ENCODE measurements at places on chromosomes 2 and 18. TPM values are rescaled to one million over a fixed set of nuclear protein-coding genes. Genes with fewer than 3 reads are reported as not detected.
A peak's percentile ranks its signal among the peaks of the same experiment; 100 is the strongest.

DNA sequence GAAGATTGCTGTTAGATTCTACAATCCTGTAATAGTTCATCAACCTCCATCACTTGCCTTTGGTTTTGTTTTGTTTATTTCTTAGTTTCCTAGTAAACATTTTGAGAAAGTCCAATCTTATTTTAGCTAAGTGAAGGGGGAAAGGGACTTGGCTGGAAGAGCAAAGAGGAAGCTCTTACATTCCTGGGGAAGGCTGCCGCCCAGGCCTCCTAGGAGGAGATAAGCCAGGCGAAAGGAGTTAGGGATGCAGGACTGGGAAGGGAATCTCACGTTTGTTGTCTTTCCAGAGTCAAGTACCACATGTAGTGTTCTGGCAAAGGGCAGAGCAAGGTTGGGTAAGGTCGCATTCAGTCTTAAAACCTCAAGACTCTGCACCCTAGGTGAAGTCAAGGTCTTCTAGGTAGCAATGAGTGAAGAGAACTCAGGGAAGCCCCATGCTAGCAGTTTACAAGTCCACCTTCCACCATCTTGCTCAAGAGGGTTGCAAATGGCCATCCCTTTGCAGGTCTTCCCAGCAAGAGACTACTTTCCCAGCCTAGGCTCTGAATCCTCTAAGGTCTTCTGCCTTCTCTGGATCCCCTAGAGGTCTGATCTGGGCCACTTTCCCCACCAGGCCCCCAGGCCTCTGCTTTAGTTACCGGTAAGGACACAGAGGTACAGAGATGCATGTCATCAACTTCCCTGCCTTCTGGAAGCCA lies 320.7 kb downstream of the CYP26B1 start:
- no peak for DNase-seq
- H3K27ac ChIP-seq = no peak overlapping the region
- H3K4me1 ChIP-seq = peaks cover 6% of the 10 kb centered on the region
- H3K36me3 ChIP-seq = no peaks in the 10 kb centered on the region
- H3K4me3 ChIP-seq = no peak overlapping the region

DNA sequence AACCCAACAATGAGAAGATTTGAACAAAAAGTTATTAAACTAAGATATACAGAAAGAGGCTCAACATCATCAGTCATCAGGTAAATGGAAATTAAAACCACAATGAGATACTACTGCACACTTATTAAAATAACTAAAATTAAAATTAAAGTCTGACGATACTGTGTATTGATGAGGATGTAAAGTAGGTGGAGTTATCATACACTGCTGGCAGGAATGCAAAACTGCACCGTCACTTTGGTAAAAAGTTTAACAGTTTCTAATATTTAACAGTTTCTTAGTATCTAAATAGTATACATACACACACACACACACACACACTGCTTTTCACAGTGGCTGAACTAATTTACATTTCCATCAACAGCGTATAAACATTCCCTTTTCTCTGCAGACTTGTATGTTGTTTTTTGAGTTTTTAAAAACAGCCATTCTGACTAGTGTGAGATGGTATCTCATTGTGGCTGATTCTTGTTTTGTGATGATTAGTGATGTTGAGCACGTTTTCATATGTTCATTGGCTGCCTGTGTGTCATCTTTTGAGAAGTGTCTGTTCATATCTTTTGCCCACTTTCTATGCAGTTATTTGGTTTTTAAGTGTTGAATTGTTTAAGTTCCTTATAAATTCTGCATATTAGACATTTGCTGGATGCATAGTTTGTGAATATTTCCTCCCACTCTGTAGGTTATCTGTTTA lies 726.9 kb upstream of the CHAC2 start:
- no peaks in the 10 kb centered on the region for H3K27me3 ChIP-seq
- no peaks in the 10 kb centered on the region for H3K36me3 ChIP-seq
- H3K4me3 ChIP-seq = no peak overlapping the region
- no peak for DNase-seq

GRCh38 chr2:160674146-160674750 lies 180.6 kb upstream of the RBMS1 start:
- DNase-seq = no peak
- H3K36me3 ChIP-seq = no peaks in the 10 kb centered on the region
- H3K4me3 ChIP-seq = no peak overlapping the region

DNA sequence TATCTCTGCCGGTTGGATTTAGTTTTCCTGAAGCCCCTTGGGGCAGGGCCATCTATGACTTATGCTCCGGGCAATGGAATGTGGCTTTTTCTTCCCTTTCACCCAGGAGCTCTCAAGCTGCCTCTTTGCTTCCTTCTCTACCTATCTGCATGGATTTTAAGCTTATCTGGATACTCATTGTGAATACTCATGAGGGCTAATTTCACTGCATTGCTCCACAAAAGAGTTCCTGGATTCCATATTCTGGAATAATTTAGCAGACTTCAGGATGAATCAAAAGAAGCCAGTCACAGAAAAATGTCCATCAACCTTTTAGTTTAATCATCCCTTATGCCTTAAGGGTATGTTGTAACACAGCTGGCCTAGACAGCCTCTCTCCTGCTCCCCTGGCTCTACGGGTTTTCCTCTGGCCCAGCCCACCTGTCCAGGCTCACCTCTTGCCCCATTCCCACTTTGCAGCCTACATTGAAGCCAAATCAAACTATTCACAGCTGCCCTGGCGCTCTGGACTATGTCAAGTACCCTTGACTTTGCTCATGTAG lies 122.8 kb upstream of the RMDN2 start:
- H3K27me3 ChIP-seq = no peaks in the 10 kb centered on the region
- peaks cover 7% of the 10 kb centered on the region for H3K4me1 ChIP-seq
- no peaks in the 10 kb centered on the region for H3K36me3 ChIP-seq
- no peak overlapping the region for H3K27ac ChIP-seq
- DNase-seq = peak; percentile 80

TOGARAM2 gene
- total RNA-seq = 15.4 TPM

DNA sequence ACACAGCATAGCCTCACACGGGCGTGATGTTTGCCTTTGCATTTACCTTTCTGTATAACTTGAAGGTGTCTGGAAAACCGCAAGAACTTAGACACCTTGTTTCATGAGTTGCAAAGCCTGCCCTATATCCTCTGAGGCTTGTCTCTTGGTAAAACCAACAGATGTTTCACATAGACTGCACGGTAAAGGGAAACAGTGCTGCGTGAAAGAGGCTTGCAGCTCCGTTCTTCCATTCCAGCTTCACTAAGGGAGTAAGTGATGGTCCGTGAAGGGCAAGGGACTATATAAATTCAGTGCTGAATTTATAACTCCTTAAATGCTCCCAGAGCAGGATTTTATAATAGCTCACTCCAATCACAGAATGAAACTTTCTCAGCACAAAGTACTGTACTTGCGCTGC lies 360.5 kb downstream of the SOX11 start:
- no peaks in the 10 kb centered on the region for H3K27me3 ChIP-seq
- no peak for DNase-seq
- no peaks in the 10 kb centered on the region for H3K36me3 ChIP-seq
- no peak overlapping the region for H3K4me3 ChIP-seq
- H3K4me1 ChIP-seq = no peaks in the 10 kb centered on the region
- no peak overlapping the region for H3K27ac ChIP-seq

DNA sequence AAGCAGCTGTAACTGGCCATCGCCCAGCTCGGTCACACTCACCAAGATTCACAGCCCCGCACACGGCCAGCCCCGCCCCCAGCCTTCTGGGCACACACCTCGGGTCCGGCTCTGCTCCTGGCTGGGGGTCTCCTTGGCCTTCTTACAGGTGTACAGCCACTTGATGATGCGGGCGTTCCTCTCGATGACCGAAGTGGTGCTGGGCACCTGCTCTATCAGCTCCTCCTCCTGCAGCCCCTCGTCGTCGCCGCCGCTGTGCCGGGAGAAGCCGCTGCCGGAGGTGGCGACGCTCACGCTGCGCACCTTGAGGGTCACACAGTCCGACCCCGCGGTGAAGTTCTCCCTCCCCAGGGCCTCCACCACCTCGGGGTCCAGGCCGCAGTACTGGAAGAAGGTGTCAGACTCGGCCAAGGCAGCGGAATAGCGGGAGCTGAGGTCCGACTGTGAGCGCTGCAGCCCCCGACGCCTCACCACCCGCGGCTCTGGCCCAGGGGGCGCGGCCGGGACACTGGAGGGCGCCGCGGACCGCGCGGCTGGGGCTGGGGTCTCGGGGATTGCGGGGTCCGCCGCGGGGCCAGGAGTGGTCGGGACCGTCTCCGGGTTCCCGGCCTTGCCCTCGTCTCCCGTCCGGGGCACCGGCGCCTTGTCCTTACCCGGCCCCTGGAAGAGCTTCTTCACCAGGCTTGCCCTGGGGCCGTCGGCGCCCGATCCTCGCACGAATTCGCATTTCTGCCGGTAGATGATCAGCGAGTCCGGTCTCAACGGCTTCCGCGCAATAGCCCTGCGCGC lies 769 bp downstream of the FAM110C start:
- peak overlapping the region; percentile 65 for H3K4me3 ChIP-seq
- peaks cover 19% of the 10 kb centered on the region for H3K4me1 ChIP-seq
- no peaks in the 10 kb centered on the region for H3K36me3 ChIP-seq
- H3K27me3 ChIP-seq = peaks cover 41% of the 10 kb centered on the region

GRCh38 chr2:45952591-45952990 lies 301.1 kb downstream of the PRKCE start:
- no peaks in the 10 kb centered on the region for H3K36me3 ChIP-seq
- no peak for DNase-seq
- H3K4me1 ChIP-seq = no peaks in the 10 kb centered on the region
- no peak overlapping the region for H3K27ac ChIP-seq
- H3K4me3 ChIP-seq = no peak overlapping the region
- H3K27me3 ChIP-seq = no peaks in the 10 kb centered on the region

GRCh38 chr2:134193006-134193405 lies 60.9 kb upstream of the MGAT5 start:
- no peak overlapping the region for H3K27ac ChIP-seq
- H3K4me3 ChIP-seq = no peak overlapping the region
- H3K27me3 ChIP-seq = no peaks in the 10 kb centered on the region
- peaks cover 11% of the 10 kb centered on the region for H3K4me1 ChIP-seq
- H3K36me3 ChIP-seq = no peaks in the 10 kb centered on the region
- no peak for DNase-seq

DNA sequence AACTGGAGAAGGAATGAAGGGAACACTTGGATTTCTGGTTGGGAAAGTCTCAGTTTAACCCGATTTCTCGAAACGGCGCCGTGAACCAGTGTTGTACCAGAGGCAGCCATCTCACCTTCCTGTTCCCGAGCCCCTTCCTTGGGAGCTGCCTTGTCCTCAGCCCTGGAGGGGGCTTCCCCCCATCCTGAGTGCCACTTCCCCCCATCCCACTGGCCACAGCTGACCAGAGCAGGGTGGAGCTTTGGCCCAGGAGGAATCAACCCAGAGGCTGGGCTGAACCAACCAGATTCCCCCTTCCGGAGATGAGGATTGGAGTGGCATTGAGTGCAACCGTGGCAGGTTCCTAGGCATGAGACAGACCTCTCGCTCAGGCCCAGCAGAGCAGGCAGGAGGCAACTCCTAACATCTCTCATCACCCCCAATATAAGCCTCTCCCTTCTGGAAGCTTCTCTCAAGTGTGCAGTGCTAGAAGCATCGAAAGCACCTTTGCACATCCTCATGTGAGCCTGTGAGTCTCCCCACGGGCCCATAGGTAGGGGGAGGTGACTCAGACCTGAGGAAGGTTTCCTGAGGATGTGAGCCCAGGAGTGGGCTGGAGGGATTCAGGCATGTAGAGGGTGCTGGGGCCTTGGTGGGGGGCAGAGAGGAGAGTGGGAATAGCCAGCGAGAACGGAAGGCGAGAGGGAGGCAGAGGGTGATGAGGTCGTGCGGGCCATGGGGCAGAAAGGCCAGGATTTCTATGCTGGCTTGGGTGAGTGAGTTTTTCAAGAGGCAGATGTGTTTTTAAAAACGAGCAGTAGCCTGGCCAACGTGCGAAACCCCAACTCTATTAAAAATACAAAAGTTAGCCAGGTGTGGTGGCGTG lies 11.9 kb downstream of the NGEF start:
- no peaks in the 10 kb centered on the region for H3K36me3 ChIP-seq
- no peak overlapping the region for H3K4me3 ChIP-seq
- H3K4me1 ChIP-seq = no peaks in the 10 kb centered on the region
- no peaks in the 10 kb centered on the region for H3K27me3 ChIP-seq
- H3K27ac ChIP-seq = no peak overlapping the region
- DNase-seq = no peak

GRCh38 chr2:10309286-10309685 lies 6.6 kb downstream of the HPCAL1 start:
- no peaks in the 10 kb centered on the region for H3K36me3 ChIP-seq
- H3K4me3 ChIP-seq = no peak overlapping the region
- no peaks in the 10 kb centered on the region for H3K27me3 ChIP-seq
- peaks cover 49% of the 10 kb centered on the region for H3K4me1 ChIP-seq

- H3K36me3 ChIP-seq = no peaks in the 10 kb centered on the region
- H3K4me3 ChIP-seq = no peak overlapping the region
- H3K27me3 ChIP-seq = no peaks in the 10 kb centered on the region
- H3K4me1 ChIP-seq = no peaks in the 10 kb centered on the region
Observed at GRCh38 chr2:20509301-20509769, 62.5 kb downstream of the RHOB start.

HOXD12 gene
- not detected for total RNA-seq

TCF7L1 gene
- 17.1 TPM for total RNA-seq

EML6 gene
- total RNA-seq = 2.5 TPM

- no peak overlapping the region for H3K27ac ChIP-seq
- H3K36me3 ChIP-seq = no peaks in the 10 kb centered on the region
- no peaks in the 10 kb centered on the region for H3K27me3 ChIP-seq
- no peak for DNase-seq
Observed at GRCh38 chr2:169185711-169186110, 116.3 kb downstream of the DHRS9 start.

- no peak overlapping the region for H3K27ac ChIP-seq
- no peak for DNase-seq
- H3K4me1 ChIP-seq = no peaks in the 10 kb centered on the region
- peaks cover 8% of the 10 kb centered on the region for H3K27me3 ChIP-seq
Observed at GRCh38 chr2:16102976-16103380, 162.6 kb downstream of the MYCN start.

DNA sequence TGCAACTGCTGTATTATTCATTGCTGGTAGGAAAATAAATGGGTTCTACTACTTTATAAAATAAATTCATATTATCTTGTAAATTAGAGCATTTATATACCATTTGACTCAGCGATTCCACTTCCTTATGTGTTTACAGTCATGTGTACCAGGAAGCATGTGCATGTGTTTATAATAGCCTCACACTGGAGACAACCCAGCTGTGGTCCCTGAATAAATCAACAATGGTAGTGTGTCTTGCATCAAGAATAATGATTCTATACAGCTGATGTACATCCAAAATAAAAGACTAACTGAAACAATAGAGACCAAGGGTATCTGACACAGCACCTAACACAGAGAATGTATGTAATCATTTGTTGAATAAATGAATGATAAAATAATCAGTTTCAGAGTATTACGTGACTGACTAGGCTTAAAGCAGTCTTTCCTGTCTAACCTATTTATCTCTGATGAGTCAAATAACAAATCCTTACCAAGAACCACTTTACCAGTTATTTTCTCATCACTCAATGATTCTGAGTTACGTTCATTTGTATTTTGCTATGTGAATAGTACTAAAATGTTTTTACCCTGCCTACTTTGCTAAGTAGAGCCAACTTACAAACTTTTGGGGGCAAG lies 216.8 kb downstream of the UBE2E3 start:
- H3K27me3 ChIP-seq = no peaks in the 10 kb centered on the region
- no peak for DNase-seq
- no peaks in the 10 kb centered on the region for H3K36me3 ChIP-seq

All from lower lobe of right lung (tissue), 2 donors.